Stimulated activated CD4-positive, alpha-beta T cell treated with anti-CD3 and anti-CD28 coated beads, Interleukin-4, amount 100 ng/mL, for 4 hours (primary cell): ENCODE measurements at places on chromosomes 3 and 15.

GRCh38 chr3:129014793-129015345 is 13.8 kb downstream of the EFCC1 start:
- DNase-seq: no peak

- DNase-seq: no peak
Observed at GRCh38 chr3:148100476-148100875, 597.2 kb upstream of the AGTR1 start.

- DNase-seq: no peak
Observed at GRCh38 chr3:56974247-56974930, 86.1 kb upstream of the SPATA12 start.

DNA sequence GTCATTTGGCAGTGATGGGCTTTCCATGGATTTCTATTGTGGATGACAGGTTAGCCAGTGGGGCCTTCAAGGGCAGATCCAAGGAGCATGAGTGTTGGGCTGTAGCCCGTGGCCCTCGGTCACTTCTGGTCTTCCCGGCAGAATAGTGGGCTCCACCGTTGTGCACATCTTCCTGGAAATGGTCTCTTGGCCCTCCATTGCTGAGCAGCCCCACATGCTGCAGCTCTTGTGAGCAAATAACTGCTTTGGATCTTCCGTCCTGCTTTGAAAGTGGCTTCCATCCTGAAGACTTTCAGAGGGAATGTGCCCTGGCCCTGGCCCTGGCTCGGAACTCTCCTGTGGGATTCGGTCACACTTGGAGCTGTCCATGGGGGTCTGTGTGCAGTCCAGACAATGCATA is 102.8 kb downstream of the SNRPN start:
- DNase-seq: no peak

- DNase-seq: no peak
Observed at GRCh38 chr15:80061582-80061981, 2.1 kb downstream of the ZFAND6 start.

DNA sequence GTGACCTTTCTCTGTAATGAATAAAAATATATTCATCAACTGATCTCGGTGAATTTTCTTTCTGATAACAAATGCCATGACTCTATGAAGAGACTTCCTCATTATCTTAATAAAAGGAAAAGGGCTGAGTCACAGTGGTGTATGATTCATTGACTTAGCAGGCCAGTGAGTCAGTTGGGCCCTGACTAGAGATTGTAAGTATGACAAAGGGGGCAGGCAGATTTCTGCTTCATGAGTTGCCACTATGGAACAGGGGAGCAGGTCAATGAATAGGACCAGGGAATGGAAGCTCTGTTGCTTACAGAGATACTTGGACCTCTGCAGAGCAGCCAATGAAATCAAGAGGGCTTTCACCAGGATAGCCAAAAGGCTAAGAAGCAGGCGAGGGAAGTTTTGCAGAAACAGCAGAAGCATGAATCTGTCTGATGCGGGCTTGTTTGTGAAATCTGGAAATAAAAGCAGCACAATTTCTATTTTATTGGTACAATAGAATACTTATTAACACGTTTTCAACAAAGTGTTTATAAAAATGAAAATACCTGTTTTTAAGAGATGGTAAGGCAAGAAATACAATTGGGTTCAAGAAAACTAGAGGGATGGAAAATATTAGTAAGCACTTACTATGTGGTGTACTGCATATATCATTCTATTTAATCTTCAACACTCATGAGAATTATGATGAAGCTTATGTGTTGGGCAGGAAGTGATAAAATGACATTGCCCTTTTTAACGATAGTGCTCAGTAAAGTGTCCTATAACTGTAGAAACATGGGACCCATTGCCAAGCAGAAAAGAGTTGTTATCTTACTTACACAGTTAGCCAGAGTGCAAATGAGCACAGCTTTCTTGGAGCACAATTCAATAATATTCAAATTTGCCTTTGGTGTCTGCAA is 169.8 kb upstream of the MYRIP start:
- DNase-seq: no peak

GRCh38 chr3:178310949-178311348 is 225.3 kb upstream of the KCNMB2 start:
- no peak for DNase-seq

DNA sequence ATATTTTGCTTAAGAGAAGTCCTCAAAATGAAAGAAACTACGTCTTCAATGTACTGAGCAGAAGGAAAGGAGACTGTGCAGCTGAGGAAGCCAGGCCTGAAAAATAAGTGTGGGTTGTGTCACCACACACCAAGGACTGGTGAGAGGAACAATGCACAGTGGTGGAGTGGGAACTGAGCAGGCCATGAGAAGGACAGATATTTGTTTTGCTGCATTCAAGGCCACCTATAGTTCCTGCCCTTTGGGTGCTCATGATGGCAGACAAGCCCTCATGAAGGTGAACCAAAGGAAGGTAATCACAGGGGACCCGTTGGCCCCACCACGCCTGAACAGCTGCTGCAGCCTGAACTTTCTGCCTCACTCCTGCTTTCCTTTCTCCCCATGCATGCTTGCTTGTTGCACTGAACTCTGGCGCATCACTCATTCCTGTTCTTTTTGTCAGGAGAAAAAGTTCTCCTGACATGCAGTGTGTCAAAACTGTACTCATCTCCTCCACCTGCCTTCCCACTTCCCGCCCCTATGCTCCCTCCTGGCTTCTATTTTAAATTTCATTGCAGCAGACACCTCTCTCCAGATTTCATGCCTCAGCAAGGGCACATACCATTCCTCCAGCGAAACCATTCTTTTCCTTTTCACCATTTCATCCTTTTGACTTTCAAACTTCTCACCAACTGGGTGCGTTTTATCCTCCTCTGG is 2.2 kb upstream of the RNF7 start:
- no peak for DNase-seq

DNA sequence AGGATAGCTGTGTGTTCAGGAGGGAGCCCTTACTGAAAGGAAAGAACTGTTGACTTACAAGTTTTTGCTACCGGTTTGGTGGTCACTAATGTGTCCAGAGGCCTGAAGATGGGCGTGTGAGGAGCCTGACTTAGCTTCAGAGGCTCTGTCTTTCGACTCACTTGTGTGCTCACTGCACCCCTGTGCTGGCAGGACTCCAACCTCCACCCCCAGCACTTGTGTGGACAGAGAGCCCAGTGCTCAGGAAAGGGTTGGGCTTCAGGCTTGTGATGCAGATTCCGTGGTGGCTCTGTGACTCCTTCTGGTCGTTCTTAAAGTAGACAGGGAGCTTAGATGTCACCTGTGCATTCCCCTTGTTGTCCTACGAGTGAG is 100.9 kb downstream of the PGPEP1L start:
- no peak for DNase-seq

DNA sequence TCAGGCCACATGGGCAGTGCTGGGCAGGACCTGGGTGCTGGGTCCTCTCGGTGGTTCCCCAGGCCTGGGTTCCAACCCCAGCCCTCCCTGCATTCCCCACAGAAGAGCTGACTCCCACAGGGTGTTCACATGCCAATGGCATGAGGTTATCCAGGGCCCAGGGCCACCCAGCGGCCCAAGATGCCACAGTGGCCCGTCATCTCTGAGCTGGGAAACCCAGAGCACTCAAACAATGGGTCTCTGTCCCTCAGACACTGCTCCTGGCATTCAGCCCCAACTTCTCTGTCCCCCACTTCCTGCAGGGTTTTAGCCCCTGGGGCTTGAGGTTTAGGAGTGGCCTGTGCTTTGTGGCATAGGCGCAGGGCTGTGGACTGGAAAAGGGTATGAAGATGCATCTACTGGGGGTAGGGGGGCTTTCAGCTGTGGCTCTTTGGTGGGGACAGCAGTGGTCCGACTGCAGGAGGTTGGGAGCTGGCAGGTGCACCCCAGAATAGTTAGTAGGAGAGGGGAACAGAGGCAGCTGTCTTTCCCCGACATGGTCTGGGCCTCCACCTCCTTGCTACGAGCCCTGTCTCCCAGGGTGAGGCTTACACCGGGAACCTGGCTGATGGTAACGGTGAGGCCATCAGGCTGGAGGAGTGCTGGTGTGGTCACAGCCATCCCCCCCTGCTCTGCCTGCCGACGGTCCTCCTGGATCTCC is 1.7 kb downstream of the CCDC9B start:
- no peak for DNase-seq

DNA sequence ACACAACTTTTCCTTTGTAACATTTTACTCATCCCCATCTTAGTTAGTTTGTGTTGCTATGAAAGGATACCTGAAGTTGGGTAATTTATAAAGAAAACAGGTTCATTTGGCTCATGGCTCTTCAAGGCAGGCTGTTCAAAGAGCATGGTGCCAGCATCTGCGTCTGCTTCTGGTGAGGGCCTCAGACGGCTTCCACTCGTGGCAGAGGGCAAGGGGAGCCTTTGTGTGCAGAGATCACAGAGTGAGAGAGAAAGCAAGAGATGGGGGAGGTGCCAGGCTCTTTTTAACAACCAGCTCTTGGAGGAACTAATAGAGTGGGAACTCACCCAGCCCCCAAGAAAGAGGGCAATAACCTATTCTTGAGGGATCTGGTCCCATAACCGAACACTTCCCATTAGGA is 23.1 kb downstream of the PLA2G4F start:
- DNase-seq: no peak

DNA sequence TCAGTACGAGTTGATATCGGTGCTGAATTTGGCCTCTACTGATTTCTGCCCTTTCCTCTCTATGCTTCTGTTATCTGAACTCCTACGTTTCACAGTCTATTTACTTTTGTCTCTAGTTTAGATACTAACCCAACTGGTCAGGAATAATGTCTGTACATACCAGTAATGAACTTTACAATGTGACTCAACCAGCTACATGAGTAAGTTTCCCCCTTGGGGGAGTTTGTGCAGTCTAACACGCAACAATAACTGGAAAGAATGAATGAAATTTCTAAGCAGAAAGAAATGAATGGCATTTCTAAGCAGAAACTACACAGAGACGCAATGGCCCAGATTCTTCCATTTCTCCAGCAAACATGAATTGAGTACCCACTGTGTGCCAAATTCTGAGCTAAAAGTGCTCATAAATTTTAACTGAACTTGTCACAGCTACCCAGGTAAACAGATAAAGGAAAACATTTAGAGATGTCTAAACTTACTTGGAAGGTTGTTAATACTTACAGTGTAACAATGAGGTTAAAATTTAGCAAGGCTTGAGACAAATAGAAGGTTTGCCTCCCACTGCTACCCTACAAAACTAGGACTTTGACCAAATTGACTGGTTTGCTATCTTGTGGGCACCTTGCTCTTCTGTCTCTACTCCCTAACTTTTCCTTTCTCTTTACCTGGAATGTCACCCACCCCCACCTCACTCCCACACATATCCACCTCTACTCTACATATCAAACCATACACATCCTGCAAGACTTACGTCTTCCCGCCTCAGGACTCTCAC is 11.6 kb downstream of the UPK1B start:
- no peak for DNase-seq

- no peak for DNase-seq
Observed at GRCh38 chr15:90221246-90221900, 12.4 kb downstream of the CIB1 start.

- no peak for DNase-seq
Observed at GRCh38 chr3:13235897-13236296, 162.7 kb upstream of the IQSEC1 start.

- DNase-seq: no peak
Observed at GRCh38 chr15:69824075-69824876, 273.4 kb downstream of the TLE3 start.

GRCh38 chr15:29698030-29698701 is 124.1 kb downstream of the TJP1 start:
- DNase-seq: no peak

GRCh38 chr3:128388932-128389331 is 77.8 kb downstream of the DNAJB8 start:
- DNase-seq: no peak

DNA sequence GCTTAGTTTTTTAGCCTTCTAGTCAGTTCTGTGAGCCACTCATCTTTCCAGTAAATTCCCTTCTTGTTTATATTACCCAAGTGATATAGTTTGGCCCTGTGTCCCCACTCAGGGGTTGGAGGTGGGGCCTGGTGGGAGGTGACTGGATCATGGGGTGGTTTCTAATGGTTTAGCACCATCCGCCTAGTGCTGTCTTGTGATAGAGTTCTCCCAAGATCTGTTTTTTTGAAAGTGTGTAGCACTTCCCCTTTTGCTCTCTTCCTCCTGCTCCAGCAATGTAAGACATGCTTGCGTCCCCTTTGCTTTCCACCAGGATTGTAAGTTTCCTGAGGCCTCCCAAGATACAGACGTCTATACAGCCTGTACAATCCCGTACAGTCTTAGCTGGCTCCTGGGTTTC is 53.7 kb upstream of the INO80 start:
- DNase-seq: no peak

- no peak for DNase-seq
Observed at GRCh38 chr3:65436580-65436979, 602.1 kb downstream of the MAGI1 start.

- no peak for DNase-seq
Observed at GRCh38 chr15:48472756-48473155, 141.5 kb downstream of the DUT start.

DNA sequence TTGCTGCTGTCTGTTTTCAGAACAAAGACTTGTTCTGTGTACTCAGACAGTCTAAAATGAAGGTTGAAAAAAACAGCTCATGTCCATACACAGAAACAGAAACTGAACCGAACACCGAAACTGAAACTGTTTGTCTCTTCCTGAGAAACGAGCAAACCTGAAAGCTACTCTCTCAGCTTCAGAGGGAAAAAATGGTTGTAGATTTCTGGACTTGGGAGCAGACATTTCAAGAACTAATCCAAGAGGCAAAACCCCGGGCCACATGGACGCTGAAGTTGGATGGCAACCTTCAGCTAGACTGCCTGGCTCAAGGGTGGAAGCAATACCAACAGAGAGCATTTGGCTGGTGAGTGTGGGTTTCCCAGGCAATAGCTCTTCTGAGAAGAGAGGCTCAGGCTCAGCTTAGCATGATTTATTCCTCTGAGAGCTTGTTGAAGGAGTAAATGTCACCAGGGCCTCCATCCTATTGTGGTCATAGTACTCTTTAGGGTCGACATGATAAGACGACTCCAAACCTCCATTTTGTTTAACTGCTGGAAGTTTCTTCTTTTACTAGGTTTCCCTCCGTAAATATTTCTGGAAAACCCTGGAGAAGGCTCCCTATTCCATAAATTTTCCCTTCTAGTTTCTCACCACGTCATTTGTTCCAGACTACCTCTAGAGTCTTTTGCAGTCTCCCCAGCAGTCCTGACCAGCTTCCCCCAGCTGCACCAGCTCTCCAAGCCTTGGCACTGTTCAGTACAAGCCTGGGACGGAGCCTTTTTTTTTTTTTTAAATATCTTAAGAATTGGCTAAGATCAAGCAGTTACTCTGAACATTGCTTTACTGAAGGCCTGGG is at the start of gene RTP4:
TSS of gene RTP4 (plus strand) at position 135 of the 838 bp plus-strand sequence. CDS start at position 192, 57 bp downstream.
- peak; percentile 15 for DNase-seq
